ENCODE measurements at places on chromosomes 4 and X. TPM values are rescaled to one million over a fixed set of nuclear protein-coding genes. Genes with fewer than 3 reads are reported as not detected.

- no peak overlapping the region for H3K27ac ChIP-seq
- H3K27me3 ChIP-seq: no peaks in the 10 kb centered on the region
- DNase-seq: no peak
- H3K4me3 ChIP-seq: no peak overlapping the region
- no peaks in the 10 kb centered on the region for H3K36me3 ChIP-seq
Measured at GRCh38 chr4:83712890-83713289, 177.0 kb downstream of the GPAT3 start.

- DNase-seq: no peak
- H3K27me3 ChIP-seq: no peaks in the 10 kb centered on the region
- H3K27ac ChIP-seq: no peak overlapping the region
- H3K4me3 ChIP-seq: no peak overlapping the region
- H3K4me1 ChIP-seq: no peaks in the 10 kb centered on the region
Measured at GRCh38 chr4:189838821-189839497, 101.7 kb upstream of the FRG1 start.

Gene DUSP21
- not detected for total RNA-seq

Gene FMR1
- 28.2 TPM for total RNA-seq
